ENCODE measurements at places on chromosomes 4 and X.
A peak's percentile ranks its signal among the peaks of the same experiment; 100 is the strongest.

- DNase-seq = no peak
Measured at GRCh38 chr4:162659716-162660115, 495.9 kb upstream of the FSTL5 start.

GRCh38 chrX:47797084-47797483, 39.6 kb upstream of the ZNF81 start:
- DNase-seq = no peak

DNA sequence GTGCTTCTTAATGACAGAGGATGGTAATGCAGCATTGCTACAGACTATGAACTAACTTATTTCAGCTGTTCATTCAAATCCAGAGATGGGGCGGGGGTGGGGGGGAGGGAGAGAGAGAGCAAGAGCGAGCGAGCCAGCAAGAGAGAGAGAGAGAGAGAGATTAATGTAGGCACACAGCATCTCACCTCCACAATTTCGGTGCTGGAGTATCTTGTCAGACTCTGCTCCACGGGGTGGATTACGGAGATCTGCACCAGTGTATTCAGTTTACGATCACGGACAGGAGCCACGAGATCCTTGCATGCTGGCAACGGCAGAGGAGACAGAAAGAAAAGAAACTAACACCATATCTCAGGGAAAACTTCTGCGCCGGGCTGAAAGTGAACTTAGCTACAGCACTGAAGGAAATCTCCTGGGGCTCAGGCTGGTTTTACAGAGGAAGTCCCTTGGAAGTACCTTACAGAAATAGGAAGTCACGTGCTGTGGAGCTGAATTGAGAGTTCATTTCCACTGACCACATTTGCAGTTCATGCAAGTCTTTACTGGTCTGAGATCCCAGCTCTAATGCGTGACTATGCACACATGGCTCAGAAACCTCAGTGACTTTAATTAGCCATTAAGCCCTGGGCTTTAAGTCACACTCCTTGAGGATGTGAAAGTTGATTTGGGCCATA, 440.9 kb downstream of the INPP4B start:
- DNase-seq = peak; percentile 94

DNA sequence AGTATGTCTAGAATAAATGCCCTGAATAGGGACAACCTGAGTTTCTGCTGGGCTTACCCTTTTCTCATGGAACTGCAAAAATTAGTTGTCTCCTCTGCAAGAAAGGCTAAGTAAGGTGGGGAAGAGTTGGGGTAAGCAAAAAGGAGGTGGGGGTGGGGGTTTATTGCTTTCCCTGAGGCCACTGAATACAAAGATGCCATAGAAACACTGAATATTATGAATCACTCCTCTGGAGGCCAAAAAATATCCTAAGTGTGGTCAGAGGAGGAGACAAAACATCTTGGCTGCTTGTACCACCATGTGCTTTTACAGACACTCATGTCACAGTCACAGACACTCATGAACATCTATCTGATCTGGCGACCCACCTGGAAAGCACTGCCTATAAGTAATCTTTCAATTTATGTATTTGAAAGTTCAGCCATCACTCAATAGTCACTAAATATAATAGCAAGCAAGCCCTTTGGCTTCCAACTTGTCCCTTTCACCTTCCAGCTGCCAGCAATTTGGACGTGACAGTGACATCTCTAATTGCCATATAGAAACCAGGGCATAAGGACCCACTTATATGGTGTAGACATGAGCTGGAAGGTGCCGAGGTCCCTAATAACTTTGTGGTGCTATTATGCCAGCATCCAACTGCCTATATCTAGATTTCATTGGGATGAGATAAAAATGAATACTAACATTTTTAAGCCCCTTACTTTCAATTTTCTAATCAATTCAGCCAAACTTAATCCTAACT, 122.7 kb upstream of the CBR4 start:
- DNase-seq = no peak
